ENCODE measurements at places on chromosomes 12 and 14. TPM values are rescaled to one million over a fixed set of nuclear protein-coding genes. Genes with fewer than 3 reads are reported as not detected.

Gene COX14
- 61.6 TPM for total RNA-seq

Gene KRT73
- total RNA-seq: 6.0 TPM

Gene TAS2R10
- total RNA-seq: 0.76 TPM

Gene RND1
- 1.4 TPM for total RNA-seq

Gene C1R
- 2.3 TPM for total RNA-seq

Gene CHST11
- 55.8 TPM for total RNA-seq

Gene GMPR2
- total RNA-seq: 91.0 TPM

Gene CHGA
- not detected for total RNA-seq

DNA sequence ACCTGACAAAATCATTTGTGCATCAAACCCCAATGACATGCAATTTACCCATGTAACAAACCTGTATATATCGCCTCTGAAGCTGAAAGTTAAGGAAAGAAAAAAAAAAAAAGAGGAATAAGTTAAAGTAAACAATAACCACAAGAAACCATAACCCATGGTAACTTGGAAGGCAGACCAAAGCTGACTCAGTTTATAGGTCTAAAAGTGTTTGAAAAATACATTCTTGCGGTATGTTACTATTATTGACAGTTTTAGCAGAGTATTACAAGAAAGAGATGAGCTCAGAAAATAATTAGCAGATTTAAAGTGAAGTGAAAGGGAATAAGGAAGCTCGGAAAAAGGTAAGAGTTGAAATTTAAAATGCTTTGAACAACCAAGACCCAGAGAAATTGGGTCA lies 34.4 kb upstream of the MGAT4C start:
- H3K4me3 ChIP-seq: no peak overlapping the region
- no peak for DNase-seq
- no peak overlapping the region for H3K27ac ChIP-seq
- no peaks in the 10 kb centered on the region for H3K36me3 ChIP-seq
- no peaks in the 10 kb centered on the region for H3K4me1 ChIP-seq

DNA sequence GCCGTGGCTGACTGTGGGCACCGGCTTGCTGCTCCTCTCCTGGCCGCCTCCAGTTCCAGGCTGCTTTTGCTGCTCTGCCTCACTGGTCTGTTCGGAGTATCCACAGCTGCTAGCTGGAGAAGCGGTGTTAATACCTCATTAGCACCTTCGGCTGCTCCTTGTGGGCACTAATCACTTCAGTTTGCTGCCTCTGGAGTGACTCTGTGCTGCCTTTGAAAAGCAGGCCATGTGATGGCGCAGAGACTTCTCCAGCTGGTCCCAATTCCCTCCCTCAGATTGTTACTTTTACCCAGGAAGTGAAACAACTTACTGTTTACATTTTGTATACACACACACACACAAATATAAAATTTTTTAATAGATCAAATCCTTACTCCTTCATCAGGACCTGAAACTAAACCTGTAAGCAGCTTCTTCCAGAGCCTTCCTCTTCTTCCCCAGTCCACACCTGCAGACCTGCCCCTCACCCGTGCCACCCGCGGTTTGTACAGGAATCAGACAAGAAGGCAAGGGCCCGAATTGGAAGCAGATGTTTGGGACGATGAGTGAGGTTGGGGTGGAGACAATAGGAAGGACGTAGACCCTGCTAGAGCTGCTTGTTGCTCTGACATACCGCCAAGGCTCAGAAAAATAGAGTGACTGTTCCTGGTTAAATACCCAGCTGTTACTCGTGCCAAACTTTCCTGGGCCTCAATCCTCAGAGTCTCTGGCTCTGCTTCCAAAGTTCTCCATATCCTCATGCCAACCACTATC lies 41.5 kb upstream of the LTBP2 start:
- H3K36me3 ChIP-seq: no peaks in the 10 kb centered on the region
- no peak overlapping the region for H3K4me3 ChIP-seq
- H3K27ac ChIP-seq: no peak overlapping the region
- no peaks in the 10 kb centered on the region for H3K4me1 ChIP-seq

DNA sequence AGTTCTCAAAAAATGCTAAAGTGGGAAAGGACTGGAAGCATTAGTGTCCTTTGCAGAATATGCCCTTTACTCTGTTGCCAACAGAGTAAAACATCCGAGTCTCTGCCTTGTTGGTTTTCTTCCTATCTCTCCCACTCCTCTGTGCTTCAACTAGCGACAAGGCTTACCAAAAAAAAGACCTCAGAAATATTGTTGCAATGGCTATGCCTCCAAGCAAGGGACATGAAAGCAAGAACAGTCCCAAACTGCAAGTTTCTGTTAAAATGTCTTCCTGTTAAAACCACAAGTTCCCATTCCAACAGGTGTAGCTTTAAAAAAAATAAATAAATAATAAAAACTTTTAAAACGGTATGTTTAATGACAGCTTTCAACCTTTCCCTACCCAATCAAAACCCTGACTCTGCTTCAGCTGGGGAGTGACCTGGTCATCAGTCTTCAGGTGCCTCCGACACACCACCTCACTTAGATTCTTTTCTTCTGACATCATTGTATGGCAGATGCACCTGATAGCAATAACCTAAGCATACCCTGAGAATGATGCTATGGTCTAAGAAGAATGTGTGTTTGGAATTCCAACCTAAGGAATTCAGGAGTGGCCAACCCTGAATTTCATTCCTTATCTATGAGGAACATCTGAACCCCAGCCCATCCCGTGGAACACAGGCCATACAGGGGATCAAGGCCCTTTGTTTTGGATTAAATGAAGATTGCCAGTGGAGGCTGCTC lies 81.0 kb downstream of the RPS29 start:
- no peaks in the 10 kb centered on the region for H3K27me3 ChIP-seq
- H3K4me3 ChIP-seq: no peak overlapping the region
- no peak for DNase-seq

GRCh38 chr14:24806061-24806678 lies 172.2 kb upstream of the GZMB start:
- H3K27ac ChIP-seq: no peak overlapping the region
- no peak for DNase-seq

DNA sequence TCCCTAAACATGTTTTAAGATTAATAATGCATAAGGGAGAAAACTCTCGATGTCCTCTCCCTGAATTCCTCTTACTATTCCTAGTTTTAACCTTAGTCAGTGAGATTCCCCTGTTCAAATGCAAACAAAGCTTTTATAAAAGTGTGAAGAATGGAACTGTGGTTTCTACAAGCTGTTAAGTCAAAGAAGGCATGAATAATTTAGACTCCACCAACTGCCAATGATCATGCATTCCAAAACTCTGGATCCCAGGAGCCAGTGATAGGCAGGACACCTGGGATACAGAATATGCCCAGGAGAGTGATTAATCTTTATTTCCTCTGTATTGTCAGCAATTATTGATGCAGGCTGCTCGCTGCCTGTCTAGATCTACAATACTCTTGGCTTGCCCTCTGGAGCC lies 190.3 kb upstream of the ATF7IP start:
- no peak overlapping the region for H3K4me3 ChIP-seq
- no peak for DNase-seq
- no peaks in the 10 kb centered on the region for H3K4me1 ChIP-seq
- no peak overlapping the region for H3K27ac ChIP-seq
- no peaks in the 10 kb centered on the region for H3K27me3 ChIP-seq

- no peaks in the 10 kb centered on the region for H3K27me3 ChIP-seq
- no peak overlapping the region for H3K4me3 ChIP-seq
- no peaks in the 10 kb centered on the region for H3K4me1 ChIP-seq
- H3K27ac ChIP-seq: no peak overlapping the region
- H3K36me3 ChIP-seq: no peaks in the 10 kb centered on the region
Observed at GRCh38 chr12:124852329-124852831, 11.3 kb downstream of the SCARB1 start.

DNA sequence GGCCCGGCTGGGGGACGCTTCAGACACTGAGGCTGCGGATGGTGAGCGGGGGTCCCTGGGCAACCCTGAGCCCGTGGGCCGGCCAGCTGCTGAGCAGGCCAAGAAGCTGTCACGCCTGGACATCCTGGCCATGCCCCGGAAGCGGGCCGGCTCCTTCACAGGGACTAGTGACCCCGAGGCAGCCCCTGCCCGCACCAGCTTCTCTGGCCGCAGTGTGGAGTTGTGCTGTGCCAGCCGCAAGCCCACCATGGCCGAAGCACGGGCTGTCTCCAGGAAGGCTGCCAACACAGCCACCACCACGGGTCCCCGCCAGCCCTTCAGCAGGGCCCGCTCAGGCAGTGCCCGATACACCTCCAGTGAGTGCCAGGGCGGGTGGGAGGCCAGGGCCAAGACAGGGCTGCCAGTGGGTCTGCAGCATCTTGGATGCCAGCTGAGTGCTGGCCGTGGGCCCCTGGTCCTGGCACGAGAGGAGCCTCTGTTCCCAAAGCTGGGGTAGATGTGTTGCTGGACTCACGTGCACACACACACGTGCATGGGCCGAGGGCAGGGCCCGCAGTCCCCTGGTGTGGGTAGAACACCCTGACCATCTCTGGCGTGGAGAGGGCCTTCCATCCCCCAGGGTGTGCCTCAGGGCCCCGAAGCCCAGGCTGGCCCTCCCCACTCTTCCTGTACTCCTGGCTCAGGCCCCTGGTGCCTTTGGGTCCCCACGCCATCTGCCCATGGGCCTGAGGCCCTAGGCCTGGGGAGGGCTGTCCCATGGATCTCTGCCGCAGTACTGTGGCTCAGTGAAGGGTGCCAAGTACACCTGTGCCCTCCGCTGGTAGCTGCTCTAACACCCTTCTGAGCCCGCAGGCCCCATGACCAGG lies 22.8 kb downstream of the CEP170B start:
- no peak overlapping the region for H3K27ac ChIP-seq
- no peaks in the 10 kb centered on the region for H3K27me3 ChIP-seq
- H3K36me3 ChIP-seq: no peaks in the 10 kb centered on the region

- no peak overlapping the region for H3K27ac ChIP-seq
- no peaks in the 10 kb centered on the region for H3K36me3 ChIP-seq
- H3K27me3 ChIP-seq: no peaks in the 10 kb centered on the region
- H3K4me1 ChIP-seq: no peaks in the 10 kb centered on the region
- no peak overlapping the region for H3K4me3 ChIP-seq
Observed at GRCh38 chr12:16901946-16902345, 296.0 kb upstream of the LMO3 start.
